Right ventricle myocardium inferior (tissue), 1 donor: ENCODE measurements at places on chromosomes 5 and 9.

- DNase-seq = peak; percentile 58
Measured at GRCh38 chr5:172683645-172684471, 42.8 kb downstream of the NEURL1B start.

GRCh38 chr9:81717747-81718077 is 28.4 kb upstream of the TLE1 start:
- no peak for DNase-seq

GRCh38 chr5:127320032-127320965 is 29.7 kb downstream of the MEGF10 start:
- DNase-seq = no peak

DNA sequence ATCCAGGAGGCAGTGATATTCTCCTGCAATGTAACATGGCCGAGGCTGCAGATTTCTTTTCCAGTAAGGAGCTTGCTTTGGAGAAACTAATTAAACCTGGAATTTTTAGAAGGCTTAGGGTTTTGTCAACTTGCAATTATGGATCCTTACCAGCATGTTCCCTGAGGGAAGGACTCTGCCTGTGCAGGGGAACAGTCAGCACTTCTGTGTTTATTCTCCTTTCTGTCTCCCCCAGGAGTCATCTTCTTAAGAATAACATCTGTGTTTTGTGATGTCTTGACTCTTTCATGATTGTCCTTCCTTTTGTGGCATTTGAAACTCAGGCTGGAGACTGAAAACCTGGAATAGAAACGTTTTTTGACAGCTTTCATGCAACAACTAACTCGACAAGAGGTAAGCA is 80.5 kb upstream of the TNFSF8 start:
- DNase-seq = no peak

- no peak for DNase-seq
Measured at GRCh38 chr5:75660678-75661465, 49.6 kb downstream of the ANKDD1B start.

DNA sequence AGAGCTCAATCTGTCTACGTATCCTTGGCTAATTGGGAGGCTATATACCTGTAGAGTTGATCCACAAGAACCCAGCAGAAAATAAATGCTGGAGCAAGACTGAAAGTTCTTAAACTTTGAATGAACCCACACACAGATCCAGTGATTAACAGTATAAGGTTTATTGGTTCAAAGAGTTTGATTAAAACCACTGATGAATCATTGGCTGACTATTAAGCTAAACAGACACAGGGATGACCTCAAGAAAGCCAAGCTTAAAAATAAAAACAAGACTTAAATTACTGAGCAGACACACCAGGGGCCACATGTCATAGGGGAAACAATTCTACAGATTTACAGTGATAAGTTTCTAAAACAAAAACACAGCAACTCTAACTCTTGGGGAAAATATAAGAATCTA is 163.6 kb downstream of the SPATA31D1 start:
- DNase-seq = no peak

DNA sequence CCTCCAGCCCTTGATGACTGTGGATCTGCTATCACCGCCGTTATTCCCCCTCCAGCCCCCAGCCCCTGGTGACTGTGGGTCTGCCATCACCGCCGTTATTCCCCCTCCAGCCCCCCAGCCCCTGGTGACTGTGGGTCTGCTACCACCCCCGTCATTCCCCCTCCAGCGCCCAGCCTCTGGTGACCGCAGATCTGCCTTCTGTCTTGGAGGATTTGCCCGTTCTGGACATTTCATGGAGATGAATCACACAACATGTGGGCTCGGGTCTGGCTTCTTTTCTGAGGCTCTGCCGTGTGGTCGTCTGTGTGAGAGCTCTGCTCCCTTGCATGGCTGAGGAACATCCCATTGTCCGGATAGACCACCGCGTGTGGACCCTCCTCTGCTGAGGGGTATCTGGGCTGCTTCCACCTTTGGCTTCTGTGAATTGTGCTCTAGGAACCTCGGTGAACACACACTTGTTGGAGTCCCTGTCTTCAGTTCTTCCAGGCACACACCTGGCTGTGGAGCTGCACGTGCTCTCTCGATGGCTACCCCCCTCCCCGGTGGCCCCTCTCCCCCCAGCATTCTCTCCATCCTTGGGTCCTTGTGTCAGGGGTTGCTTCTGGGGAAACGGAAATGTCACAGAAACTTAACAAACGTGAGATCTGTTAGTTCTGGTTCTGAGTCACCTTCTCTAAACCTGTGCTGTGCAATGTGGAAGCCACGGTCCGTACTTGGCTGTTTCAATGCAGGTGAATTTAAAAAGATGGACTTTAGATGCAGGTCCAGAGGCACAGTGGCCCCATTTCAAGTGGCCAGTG is 105.3 kb upstream of the COL5A1 start:
- DNase-seq = no peak

DNA sequence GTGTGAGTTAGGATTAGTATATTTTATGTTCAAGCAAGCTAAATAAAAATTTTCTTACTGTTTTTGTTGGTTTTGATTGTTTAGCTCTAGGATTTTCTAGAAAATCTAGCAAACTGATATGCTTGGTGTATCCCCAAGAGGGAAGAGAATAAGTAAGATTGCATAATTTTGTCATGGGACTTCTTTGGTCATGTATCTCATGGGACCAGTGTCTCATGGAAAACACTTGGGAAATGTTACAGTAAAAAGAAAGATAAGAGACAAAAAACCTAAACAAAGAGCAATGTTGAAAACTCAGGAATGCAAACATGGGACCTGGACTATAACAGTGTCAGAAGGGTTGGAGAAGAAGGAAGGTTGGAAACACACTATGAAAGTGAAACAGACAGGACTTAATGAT is 119.4 kb downstream of the TLR4 start:
- no peak for DNase-seq

DNA sequence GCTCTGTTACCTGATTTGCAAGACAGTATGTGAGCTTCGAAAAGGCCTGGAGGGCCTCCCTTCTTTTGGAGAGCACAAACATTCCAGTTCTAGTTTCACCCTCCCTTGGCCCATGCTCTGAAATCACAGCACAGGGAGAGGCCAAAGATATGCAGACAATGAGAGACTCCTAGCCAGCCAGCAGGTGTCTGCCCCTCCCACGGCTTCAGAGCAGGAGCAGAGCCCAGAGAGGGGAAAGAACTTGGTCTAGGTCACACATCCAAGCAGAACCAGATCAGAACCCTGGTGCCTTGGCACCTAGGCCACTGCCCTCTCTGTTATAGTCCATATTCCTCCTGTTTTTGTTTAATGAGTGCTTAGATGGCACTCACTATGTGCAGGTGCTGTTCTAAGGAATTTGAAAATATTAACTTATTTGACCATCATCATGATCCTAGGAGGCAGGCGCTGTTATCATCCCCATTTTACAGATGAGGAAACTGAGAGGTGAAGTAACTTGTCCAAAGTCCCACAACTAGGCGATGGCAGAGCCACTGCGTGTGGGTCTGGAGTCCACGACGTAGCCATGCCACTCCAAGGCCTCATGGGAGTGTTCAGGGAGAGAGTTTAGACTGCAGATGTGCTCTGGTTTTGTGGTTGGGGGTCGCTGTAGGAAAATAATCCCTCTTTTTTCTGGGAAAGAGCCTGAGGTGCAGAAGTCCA is 27.2 kb downstream of the TMOD1 start:
- DNase-seq = no peak

DNA sequence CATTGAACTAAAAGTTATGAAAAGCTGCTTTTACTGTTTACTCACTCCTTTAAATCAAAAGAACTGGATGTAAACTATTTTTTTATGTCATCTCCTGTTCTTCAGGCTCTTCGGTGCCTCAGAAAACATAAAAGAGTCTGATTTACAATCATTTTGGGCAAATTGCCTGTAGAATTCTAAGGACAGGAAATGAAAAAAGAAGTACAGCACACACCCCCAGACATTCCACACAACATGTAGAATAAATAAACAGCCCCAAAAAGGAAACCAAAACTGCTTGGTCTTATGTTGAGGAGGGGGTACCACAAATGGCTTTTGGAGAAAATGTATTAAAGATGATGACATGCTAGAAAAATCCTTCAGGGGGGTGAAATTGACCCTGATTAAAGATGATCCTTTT is 57.2 kb downstream of the ITGA1 start:
- DNase-seq = no peak

- DNase-seq = no peak
Measured at GRCh38 chr5:14270209-14270702, 127.1 kb downstream of the TRIO start.

- no peak for DNase-seq
Measured at GRCh38 chr9:86406366-86406765, 52.2 kb upstream of the TUT7 start.

DNA sequence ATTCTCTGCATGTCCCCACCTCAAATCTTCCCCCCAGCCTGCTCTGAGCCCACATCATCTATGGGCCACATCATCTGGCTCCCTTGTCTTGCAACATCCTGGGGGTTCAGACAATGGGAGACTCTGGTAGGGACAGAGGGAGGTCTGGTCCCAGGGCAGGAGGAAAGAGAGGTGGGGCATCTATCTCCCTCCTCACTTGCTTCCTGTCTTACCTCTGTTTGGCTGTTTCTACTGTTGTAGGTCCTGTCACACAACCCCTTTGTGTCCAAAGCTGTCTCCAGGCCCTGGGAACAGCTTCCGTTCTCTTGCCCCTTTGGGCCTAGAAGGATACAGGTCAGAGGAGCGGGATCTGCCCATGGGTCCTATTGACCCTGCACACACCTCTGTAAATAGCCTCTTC is 227.2 kb downstream of the NSG2 start:
- no peak for DNase-seq

GRCh38 chr5:162939991-162940390 is 497.4 kb upstream of the CCNG1 start:
- DNase-seq = no peak

DNA sequence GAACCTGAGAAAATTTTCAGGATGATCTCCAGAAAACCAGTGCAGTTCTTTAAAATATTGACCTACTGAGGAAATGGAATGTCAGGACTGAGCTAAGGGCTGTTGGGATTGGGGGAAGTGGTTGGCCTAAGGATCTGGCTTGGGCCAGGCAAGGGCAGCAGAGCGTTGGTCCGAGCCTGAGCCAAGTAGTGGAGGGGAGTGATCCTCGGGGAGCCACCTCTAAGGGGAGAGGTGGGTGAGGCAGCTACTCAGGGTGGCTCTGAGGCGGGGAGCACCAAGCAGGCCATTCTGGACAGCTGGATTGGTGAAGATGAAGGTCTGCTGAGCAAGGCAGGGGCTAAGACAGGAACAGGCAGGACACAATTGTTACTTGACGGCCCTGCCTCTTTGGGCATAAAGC is 11.5 kb downstream of the CAMK4 start:
- no peak for DNase-seq

DNA sequence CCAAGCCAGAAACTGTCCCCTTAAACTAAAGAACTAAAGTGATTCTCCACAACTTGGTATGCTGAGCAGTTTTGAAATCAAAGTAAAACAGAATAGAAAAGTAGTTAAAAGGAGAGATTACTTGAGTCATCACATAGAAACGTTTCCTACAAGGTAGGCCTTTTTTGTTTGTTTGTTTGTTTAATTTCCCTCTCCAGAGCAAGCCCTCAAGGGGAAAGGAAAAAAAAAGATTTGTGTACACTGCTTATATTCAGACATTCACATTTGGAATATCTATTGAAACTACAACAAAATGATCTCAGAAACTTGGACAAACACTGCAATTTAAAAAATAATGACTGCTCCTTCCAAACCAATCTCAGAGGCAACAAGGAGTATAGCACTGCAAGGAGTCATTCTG is 304.7 kb upstream of the NREP start:
- DNase-seq = no peak

- no peak for DNase-seq
Measured at GRCh38 chr9:87263291-87263690, 234.4 kb upstream of the DAPK1 start.

DNA sequence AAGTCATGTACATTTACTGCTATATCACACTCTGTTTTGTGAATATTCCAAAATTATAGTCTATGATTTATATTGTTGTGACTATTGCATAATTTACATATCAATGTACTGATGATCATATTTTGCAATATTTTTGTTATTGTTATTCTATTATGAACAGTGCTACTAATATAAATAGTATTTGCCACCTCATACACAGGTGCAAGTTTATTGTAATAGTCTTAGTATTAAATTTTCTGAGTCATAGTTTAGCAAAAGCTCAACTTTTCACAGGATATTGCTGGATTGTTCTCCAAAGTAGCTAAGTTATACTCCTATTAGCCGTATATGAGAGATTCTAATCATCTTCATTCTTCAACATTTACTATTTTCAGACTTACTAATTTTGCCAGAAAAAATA is 124.7 kb downstream of the TMC1 start:
- DNase-seq = no peak

- no peak for DNase-seq
Measured at GRCh38 chr5:124199893-124200292, 546.5 kb downstream of the ZNF608 start.
